ENCODE measurements at places on chromosomes 6 and 20. TPM values are rescaled to one million over a fixed set of nuclear protein-coding genes. Genes with fewer than 3 reads are reported as not detected.

KIAA0408 gene
- 3.2 TPM for total RNA-seq

PTK7 gene
- total RNA-seq = 103 TPM

EDN1 gene
- total RNA-seq = 2.9 TPM

RIPOR3 gene
- total RNA-seq = 0.12 TPM

PBOV1 gene
- total RNA-seq = not detected

ADGRF5 gene
- total RNA-seq = not detected
